ENCODE measurements at places on chromosomes 12 and 14.
A peak's percentile ranks its signal among the peaks of the same experiment; 100 is the strongest.

- no peak for DNase-seq
Observed at GRCh38 chr12:69904777-69905176, 79.8 kb downstream of the MYRFL start.

- DNase-seq = no peak
Observed at GRCh38 chr12:131253376-131254026, 299.8 kb downstream of the ADGRD1 start.

- no peak for DNase-seq
Observed at GRCh38 chr12:8154526-8154925, 2.3 kb upstream of the ZNF705A start.

DNA sequence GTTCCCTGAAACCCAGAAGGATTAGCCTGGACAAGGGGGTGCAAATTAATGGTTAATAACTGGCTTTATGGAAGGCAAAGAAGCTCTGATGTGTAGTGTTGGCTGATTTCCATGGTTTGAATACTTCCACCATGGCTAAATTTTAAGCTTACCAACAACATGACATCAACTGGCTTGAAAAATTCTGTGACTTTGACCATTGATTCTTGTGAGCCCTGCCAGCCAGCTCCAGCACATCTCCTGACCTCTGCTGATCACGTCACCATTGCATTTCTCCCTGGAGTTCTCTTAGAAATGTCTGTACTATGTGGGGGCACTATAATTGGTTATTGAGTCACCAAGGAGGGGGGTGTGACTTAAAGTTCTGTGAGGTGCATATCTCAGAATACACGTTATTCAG, 171.2 kb downstream of the MYRFL start:
- DNase-seq = no peak

GRCh38 chr12:45930369-45930768, 60.0 kb downstream of the SCAF11 start:
- no peak for DNase-seq

DNA sequence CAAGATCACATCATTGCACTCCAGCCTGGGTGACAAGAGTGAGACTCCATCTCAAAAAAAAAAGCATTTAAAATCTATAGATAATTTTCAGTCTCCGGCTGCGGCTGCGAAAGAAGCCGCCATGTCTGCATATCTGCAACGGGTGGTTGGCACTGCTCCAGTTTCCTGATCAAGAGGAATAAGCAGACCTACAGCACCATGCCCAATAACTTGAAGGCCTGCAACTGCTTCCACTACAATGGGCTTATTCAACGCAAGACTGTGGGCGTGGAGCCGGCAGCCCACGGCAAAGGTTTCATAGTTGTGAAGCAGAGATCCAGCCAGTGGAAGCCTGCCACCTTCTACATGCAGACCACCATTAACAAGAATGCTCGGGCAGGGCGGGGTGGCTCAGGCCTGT, 30.6 kb upstream of the EID3 start:
- DNase-seq = no peak

DNA sequence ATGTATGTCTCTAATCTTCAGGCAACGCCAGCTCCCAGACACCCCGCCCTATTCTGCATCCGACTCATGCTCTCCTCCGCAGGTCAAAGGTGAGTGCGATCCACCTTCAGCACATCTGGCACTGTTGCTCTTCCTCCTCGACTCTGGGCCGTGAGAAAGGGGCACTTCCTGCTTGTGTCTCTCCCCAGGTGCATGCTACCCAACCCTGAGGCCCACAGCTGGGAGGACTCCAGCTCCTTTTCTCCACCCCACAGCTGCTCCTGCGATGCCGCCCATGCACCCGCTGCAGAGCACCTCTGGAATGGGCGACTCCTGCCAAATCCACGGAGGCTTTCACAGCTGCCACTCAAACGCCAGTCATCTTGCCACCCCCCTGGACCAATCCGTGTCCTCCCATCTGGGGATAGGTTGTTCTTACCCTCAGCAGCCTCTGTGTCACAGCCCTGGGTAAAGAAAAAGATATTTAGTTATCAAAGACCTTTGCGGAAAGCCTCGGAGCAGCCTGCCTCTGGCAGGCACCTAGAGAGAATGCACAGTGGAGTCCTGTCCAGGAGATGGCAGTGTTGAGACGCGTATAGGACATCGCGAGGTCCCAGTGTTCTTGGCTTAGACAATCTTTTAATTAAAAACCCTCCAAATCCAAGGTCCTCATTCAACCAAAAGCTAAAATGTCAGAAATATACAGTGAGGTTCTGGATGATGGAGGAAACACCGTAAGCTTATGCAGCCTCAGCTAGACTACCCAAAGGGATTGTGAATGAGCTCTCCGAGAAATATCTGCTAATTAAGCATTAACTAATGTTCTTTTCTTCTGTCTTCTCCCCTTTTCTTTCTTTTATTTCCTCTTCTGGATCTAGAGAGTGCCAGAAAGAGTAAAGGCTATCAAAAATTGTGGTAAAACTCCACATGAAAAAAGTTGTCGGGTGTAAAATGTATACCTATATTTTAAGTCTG, 54.3 kb downstream of the MYRFL start:
- peak; percentile 85 for DNase-seq

DNA sequence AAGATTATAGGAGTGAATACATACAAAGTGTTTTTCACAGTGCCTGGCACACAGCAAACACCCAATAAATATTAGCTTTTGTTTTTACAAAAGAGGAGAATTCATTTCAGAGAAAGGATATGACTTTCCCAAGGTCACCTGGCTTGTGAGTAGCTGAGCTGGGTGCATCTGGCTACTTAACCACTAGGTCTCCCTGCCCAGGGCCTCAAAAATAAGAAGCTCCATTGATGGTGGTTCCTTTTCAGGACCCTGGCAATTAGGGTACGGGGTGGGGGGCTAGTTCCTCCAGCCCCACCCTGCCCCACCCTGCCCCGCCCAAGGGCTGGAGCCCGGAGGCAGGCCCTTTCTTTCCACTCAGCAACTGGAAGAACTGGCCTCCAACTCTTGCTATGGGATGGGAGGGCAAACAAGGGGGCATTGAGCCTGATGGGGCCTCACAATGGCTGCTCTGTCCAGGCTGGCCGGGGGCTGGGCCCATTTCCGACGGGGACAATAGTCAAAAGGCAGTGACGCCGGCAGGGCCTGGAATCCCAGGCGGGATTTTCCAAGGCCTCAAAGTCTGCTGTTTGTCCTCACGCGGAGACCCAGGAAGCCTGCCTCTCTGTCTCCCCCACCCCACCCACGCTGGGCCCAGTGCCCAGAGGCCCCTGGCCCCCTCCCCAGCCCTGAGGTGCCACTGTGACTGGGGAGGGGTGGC, 8.2 kb upstream of the ATG101 start:
- no peak for DNase-seq

- DNase-seq = no peak
Observed at GRCh38 chr14:21322716-21323115, 42.8 kb downstream of the RPGRIP1 start.

DNA sequence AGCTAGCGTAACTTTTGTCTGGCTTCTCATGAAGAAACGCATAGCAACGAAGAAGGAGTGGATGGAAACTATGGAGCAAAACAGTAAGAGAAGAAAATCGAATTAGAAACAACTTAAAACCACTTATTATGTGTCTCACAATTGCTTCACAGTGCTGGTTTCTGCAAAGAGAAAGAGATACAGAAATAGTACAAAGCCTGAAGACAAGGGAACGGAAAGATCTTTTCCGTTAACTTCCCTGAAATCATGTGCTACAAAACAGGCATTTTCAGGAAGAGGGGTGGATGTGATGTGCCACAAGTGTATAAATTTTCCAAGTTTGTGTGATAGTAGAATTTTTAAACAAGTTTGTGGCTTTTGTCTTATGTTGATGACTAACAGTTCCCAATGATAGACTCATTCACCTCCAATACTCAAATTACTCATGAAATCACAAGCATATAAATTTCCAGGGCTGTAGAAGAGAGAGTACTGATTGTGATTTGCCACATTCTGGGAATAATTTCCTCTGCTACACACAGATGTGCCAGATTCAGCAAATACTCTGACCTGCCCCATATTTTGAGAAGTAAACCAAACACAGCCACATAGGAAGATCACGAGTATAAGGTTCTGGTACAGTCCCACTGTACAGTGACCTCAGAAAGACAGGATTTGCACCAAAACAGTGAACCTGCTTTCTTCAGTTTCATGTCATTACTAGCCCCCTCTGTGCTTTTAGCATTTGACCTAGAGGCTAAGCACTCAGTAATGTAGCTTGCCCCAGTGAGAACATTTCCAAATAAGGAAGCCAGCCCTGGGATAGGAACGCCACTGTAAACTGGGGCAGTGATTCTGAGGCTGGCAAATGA, 41.4 kb upstream of the PPFIA2 start:
- DNase-seq = no peak

- DNase-seq = no peak
Observed at GRCh38 chr12:64714551-64714968, 44.6 kb downstream of the GNS start.

DNA sequence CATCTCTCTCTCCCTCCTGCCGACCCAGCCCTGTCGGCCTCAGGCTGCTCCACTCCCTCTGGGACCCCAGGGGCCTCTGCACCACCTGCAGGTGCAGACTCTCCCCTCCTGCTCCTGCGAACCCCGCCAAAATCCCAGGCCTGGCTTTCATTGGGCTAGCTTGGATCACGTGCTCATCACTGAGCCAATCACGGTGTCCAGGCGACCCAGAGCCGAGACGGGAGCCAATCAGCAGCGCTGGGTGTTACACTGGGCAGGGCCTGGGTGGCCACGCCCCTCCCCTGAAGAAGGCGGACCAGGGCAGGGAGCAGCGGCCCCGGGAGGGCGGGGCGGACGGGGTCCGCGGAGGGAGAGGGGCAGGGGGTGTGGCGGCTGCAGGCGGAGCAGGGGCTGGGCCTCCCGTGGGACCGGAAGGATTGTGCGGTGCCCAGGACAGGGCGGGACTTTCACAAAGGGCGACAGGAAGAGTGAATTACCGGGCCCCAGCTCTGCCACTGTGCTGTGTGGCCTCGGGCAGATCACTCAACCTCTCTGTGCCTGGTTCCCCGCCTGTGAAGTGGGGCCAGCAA, 66.6 kb upstream of the FBRSL1 start:
- DNase-seq = peak; percentile 71

DNA sequence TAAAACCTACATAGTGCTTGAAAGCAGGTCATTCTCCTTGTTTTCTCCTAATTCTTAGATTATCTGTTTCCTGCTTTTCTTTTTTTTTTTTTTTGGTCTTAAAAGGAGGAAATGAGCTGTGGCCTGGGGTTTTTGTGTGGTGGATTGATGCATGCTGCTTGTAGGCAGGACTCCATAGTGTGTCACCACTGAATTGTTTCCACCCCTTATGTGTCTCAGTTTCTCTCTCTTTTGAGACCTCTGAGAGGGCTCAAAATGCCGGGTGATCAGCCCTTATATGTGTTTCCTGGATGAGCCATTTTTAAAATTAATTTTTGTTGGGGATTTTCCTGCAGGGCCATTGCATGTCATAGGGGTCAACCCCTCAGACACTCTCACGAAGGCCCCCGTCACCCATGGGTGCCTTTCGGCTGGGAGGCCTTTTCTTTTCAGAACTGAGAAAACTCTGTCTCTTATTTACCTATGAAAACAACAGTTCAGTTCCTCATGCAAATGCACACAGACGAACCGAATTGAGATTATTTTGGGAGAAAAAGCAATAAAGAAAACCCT, 32.0 kb upstream of the LRRK2 start:
- peak; percentile 43 for DNase-seq

DNA sequence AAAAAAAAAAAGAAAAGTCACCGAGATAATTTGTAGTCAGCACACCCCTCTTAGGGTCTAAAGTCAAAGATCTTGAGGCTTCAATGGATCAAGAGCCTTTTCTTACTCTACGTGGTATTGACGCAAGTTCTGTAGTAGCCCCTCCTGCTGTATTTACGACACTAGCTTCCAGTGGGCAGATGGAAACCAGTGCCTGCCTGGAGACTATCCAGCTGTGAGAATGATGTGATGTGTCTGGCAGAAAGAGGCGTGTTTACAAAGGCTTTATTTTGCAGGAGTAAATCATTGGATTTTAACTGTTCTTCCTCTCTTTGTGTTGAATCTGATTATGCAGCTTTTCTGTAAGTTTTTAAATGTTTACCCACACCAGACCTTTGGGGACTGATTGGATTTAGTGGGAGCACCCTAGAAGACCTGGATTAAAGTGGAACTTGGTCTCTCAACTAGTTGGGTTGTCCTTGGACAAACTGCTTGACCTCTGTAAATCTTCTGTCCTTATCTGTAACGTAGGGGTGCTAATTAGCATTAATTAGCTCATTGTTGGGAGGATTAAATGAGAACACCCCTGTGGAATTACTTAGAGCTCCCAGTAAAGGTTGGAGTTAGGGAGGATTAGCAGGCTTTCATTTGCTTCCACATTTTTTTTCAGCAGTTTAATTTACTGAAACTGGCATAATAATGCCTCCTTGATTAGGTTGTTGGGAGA, 72.4 kb downstream of the RASSF3 start:
- peak; percentile 96 for DNase-seq

- DNase-seq = no peak
Observed at GRCh38 chr14:46091819-46092218, 559.8 kb downstream of the RPL10L start.

- DNase-seq = no peak
Observed at GRCh38 chr14:87916103-87916885, 76.7 kb downstream of the GALC start.

GRCh38 chr12:124679533-124680371, 112.3 kb upstream of the NCOR2 start:
- no peak for DNase-seq

DNA sequence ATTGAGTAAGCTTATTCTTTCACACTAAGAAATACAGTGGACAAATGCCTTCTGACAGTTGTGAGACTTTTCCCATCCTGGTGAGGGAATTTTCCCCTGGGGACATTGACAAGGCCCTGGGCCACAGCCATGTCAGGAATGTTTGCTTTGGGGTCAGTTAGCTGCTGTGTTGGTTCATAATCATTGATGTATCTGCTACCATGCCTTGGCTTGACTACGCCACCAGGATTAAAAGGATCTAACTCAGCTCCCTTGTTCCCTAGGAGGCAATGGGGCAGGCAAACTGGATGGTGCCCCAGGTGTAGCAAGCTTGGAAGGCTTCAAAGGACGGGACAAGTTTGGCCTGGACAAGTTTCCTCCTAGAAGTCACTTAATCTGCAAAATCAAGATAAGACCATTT, 3.1 kb upstream of the CCDC88C start:
- no peak for DNase-seq

DNA sequence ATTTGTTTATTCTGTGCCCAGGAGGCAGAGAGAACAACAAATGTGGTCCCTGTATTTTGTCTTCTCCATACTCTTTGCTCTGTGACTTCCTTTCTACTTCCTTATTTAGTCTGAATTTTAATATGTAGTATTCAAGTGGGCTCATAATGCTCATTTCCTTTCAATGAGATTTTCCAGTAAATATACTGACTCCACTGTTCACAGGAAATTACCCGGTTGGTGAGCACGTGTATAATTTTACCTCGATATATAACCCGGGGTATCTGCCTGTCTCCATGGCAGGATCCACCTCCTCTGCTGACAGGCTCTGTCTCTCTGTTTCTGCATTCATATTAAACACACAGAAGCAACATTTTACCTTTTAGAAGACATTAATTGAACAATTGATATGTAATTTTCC, 166.0 kb downstream of the SLC38A4 start:
- peak; percentile 82 for DNase-seq

DNA sequence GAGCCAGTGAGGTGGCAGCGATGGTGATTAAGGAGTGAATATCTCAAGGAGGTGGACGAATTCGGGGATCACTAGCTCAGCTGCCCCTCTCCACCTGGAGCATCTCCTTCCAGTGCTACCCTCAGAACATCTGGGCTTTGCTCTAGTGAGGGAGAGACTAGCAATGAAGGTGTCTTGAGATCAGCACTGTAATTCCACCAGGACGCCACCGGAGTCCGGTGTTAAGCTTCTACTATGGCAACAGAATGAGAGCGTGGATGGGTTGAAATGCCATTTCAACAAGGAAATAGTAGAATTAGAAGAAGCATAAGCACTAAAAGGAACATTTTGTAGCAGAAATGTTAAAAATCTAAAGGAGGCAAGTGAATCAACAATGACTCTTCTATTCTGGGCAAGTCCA, 61.1 kb downstream of the NTF3 start:
- no peak for DNase-seq

All from A673 (cell line).